ENCODE measurements at places on chromosomes 4 and X.

- DNase-seq: no peak
These were observed 20.3 kb downstream of the FGF13 start for GRCh38 chrX:138691186-138691585.

DNA sequence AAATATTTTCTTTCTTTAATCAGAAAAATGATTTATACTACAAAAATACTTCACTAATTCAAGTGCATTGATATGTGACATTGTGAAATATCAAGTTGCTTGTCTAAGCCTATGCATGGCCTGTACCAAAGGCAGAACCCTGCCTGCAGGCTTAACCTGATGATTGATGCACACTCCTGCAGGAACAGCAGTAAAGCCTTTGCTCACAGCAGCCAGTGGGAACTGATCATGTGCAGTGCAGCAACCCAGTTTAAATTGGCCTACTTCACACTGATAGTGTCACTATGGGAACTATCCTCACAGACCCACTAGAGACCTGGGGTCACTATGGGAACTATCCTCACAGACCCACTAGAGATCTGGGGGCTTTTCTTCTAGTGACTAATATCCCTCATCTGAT lies 603.8 kb downstream of the RAPGEF2 start:
- DNase-seq: no peak

DNA sequence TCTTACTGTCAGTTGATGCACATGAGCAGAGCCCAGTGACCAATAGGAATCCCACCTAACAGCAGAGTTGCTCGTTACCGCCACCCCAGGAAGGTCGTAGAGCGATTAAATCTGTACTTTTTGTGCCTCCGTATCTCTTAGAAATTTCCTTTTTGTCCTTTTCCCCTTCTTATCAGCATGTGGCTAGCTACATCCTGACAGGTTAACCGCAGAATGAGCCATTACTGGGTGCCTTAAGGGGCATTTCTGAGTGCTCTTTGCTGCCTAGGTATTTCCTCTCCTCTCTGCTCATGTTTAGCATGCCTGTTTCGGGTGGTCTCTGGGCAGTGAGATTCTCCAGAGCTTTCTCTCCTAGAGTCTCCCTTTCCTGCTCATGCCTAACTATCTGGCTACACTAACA lies 530.5 kb downstream of the FAM133A start:
- DNase-seq: no peak

DNA sequence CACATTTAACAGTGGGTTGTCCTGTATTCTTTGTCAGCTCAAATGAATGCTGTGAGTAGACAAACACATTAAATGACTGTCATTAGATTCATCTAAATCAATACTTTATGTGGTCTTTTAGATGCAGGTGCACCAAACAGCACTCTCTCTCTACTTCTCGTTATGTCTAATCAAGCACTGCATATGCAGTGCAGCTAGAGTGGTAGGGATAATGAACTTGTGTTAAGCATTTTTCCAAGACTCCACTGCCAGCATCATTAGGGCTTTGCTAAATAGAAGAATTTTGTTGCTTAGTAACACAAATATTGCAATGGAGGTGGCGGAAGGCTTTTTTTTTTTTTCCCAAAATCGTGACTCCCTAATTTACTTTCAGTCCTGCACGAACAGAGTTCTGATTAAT lies 447.0 kb upstream of the GALNT7 start:
- no peak for DNase-seq

- DNase-seq: no peak
These were observed 5.6 kb downstream of the TASL start for GRCh38 chrX:30572004-30572403.

DNA sequence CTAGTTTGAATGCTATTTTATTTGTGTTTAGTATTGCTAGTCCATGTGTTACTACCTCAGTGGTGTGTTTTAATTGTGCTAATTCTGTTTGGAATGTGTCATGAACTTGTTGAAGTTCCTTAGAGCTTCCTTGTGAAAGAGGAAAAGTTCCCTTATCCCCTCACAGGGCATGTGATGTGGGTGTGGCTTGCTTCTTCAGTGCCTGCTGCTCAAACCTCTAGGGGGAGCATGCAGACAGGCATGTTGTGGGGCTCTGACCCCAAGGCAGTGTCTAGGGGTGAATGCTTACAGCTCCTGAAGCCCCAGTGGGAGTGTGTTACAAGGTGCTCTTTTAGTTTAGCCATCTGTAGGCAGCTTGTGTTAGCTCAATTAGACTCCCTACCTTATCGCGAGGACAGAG lies 86.5 kb downstream of the MAGED4 start:
- DNase-seq: no peak

- no peak for DNase-seq
These were observed 114.3 kb upstream of the CCSER1 start for GRCh38 chr4:90012918-90013317.

GRCh38 chrX:120087289-120088017 lies 10.0 kb upstream of the RHOXF2B start:
- no peak for DNase-seq

GRCh38 chr4:55725057-55725456 lies 89.0 kb upstream of the NMU start:
- no peak for DNase-seq

DNA sequence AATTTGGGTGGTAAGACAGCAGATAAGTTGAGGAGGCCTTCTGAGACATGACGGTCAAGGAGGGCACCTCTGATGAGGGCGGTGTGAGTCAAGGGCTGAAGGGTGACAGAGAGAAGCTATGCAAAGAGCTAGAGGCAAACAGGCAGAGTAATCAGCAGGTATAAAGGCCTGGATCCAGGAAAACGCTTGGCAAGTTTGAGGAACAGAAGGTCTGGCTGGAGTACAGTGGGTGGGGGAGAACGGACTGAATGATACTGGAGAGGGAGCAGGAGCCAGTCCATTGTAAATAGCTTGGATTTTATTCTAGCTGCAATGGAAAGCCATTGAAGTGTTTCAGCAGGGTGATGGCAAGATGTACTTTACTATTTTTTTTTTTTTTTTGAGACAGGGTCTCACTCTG lies 39.3 kb downstream of the RAB33B start:
- DNase-seq: no peak

DNA sequence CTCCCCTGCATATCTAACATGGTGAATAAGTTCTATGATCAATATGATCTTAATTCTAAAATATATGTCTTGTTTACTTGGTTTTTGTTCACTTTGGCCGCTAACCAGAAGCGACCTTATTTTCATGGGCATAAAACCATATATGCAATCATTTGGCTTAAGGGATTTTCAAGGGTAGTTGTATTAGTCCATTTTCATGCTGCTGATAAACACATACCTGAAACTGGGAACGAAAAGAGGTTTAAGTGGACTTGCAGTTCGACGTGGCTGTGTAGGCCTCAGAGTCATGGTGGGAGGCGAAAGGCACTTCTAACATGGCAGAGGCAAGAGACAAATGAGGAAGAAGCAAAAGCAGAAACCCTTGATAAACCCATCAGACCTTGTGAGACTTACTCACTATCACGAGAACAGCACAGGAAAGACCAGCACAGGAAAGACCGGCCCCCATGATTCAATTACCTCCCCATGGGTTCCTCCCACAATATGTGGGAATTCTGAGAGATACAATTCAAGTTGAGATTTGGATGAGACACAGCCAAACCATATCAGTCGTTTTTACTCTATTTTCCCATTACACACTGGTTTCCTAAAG lies 114.3 kb upstream of the CPEB2 start:
- no peak for DNase-seq

- no peak for DNase-seq
These were observed 923.3 kb downstream of the FAT4 start for GRCh38 chr4:126238013-126238412.

- DNase-seq: no peak
These were observed 104.7 kb downstream of the NHSL2 start for GRCh38 chrX:72015383-72015782.

- no peak for DNase-seq
These were observed 54.4 kb downstream of the SOD3 start for GRCh38 chr4:24849756-24850155.

DNA sequence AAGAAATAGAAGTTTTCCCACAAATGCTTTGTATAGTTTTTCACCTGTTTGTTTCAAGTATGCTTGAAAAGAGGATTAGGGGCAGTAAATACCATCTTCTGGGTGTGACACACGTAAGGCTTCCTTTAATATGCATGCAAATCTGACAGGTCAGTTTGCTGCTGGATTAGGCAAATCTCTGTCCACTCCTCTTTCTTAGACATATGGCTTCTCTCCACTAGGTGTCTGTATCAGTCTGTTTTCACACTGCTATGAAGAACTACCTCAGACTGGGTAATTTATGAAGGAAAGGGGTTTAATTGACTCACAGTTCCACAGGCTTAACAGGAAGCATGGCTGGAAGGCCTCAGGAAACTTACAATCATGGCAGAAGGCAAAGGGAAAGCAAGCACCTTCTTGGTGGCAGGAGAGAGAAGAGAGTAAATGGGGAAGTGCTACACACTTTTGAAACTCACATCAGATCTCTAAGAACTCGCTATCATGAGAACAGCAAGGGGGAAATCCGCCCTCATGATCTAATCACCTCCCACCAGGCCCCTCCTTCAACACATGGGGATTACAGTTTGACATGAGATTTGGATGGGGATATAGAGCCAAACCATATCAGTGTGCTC lies 66.9 kb downstream of the TAB3 start:
- DNase-seq: no peak

GRCh38 chr4:115489279-115489678 lies 375.9 kb upstream of the NDST4 start:
- no peak for DNase-seq

GRCh38 chrX:106927700-106928099 lies 7.5 kb downstream of the CLDN2 start:
- no peak for DNase-seq

- peak; percentile 84 for DNase-seq
These were observed 32.7 kb downstream of the ACSL1 start for GRCh38 chr4:184792950-184793555.

DNA sequence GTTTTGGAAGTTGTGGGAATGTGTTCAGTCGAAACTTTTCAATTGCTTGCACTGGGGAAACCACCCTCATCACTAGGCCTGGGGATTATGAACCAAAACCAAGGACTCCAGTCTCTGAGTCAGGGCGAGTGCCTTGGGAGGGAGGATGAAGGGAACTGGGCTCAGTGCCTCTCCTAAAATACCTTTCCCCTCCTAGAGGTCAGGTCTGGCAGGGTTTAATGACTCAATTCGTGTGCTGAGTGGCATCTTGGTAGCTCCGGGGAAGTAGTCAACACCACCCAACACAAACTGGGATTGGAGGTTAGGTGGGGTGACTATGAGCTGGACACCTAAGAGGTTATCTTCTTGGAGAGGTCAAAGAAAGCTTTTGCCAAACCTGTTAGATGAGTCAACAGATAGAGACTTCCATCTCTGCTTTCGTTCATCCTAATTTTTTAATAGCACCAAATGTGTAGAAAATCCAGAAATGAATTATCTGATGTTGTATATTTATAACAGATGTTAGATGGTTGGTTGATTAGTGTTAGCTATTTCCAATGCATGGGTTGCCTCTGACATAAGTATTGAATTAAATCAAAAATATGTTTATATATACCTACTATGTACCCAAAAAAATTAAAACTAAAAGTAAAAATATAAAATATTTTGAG lies 202.8 kb downstream of the SHROOM3 start:
- DNase-seq: no peak

GRCh38 chr4:121953860-121954259 lies 2.0 kb upstream of the TRPC3 start:
- no peak for DNase-seq

- DNase-seq: no peak
These were observed 68.6 kb downstream of the CAMK2D start for GRCh38 chr4:113692809-113693411.

- no peak for DNase-seq
These were observed 10.0 kb downstream of the CSTF2 start for GRCh38 chrX:100830143-100830542.

- DNase-seq: no peak
These were observed 43.7 kb downstream of the TASL start for GRCh38 chrX:30533835-30534234.

GRCh38 chrX:50827996-50828395 lies 14.0 kb upstream of the SHROOM4 start:
- no peak for DNase-seq

DNA sequence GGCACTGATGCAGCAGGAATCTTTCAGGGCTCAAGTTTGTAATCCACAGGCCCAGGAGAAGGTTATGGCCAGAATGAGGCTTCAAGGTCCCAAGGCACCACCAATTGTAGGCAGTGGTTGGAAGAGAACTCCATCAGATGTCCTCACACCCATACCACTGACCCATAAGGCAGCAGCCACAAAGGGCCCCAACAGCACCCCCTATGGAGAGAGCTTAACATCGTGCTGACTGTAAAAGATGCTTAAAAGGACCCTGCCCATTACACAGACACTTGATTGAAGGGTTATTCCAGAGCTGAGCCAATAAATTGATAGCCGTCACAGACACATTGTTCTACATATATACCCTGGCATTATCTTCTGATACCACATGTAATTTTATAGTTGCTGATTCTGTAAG lies 113.7 kb downstream of the SOWAHB start:
- DNase-seq: no peak

All from AG04450 (cell line).